ENCODE measurements at places on chromosomes 4 and X.

DNA sequence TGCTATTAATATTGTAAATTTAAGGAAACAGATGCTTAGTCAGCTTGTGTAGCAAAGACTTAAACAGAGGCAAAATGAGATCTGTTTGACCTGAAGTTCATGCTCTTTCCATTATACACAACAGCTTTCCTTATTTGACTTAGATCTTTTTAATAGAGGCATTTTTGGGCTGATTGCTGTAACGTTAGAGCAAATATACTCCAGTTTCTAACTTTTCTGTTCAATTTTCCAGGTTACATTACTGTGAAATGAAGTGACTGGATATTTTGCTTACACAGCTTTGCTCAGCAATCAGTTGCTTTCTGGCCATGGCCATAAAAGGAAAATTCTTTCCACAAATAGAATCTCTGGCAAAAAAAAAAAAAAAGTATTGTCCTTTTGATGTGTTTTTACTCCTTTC is 146.2 kb downstream of the PCDH7 start:
- DNase-seq, result no peak

DNA sequence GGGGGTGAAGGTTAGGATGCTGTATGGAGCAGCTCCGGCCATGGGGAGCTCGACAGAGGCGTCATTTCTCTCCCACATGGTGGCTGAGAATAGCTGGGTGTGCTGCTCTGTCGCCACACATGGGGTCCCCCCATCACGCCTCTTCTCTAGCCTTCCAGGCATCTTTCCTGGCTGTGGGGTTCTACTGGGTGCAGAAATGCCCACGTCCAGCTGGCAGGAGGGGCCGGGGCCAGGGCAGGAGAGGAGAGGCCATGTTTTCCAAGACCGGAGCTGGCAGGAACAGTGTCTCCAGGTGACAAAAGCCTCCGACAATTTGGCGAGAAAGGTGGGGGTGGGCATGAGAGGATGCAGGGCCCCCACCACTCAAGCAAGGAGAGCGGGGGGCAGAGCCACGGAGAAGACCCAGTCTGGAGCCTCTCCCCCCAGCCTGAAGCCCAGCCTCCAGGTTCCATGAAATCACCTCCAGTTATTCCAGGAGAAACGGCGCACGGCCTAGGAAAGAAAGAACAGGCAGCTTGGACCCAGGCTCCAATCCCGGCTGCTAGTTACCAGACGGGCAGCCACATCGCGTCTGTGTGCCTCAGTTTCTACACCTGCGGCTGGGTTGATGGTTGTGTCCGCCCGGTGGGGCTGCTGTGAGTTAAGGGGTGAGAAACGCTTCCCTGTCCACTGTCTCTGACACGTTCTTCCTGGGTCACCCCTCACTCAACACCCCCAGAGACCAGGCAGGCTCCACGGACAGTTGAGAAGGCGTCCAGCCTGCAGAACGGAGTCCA is 27.4 kb upstream of the SPON2 start:
- DNase-seq, result no peak

DNA sequence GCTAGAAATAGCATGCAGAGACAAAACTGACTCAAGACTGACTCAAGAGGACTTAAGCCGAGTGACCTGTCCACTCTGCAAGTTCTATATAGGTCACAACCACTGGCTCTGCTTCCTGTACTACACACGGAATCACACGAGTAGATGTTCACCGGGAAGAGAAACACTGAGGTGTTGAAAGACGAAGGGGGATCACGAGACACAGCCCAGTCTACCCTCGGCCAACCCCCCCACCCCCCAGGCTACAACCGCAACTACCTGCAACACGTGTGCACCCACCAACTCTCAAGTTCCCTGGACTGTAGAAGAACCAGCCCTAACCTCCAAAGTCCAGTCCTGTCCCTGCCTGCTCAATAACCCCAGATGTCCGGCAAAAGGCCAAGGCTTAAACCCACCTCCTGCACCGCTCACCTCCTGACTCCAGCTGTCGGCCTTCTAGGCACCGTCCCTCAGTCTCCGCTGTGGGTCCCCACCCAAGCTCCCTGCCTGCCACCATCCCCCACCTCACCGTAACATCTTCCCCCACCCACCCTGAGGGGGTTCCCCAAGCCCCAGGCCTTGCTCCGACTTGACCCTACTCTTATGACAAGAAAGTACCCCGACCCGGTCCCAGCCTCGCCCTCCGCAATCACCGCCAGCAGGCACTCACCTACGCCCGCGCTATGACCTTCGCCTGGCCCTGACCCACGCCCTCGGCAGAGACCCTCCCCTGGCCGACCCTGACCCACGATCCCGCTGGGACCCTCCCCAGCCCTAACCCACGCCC is 739 bp downstream of the GAK start:
- no peak for DNase-seq

GRCh38 chr4:176611381-176611780 is 181.3 kb downstream of the VEGFC start:
- DNase-seq, result no peak

DNA sequence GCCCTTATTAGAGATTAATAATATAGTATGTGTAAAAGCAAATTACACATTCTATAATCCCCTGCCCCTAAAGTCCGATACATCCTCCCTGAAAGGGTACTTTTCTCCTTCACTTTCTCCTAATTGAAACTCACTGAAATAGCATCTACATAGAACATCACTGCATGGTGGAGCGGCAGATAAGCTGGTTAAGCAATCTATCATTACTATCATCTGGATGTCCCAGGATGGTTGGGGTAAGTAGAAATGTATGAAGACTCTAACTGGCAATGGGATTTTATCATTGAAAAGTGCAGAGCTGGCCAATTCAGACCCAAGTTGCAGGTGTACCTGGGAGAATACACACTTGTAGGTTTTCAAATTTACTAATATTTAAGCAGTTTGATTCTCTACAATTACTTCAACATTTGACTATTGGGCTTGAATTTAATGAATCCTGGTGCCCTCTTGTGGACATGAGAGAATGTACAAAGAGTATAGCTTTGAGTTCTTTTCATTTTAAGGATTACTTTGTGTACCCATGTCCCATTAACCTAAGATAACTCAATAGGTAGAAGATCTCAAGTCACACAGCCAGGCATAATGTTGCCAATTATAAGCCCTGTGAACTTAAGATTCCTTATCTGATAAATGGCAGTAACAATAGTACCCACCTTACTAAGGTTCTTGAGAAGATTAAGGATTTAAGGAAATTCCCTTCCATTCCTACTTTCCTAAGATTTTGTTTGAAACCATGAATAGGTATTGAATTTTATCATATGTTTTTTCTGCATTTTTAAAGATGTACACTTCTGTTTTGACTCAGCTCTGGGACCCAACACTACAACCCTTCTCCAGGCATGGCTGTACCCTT is 69.8 kb downstream of the SHROOM3 start:
- no peak for DNase-seq

GRCh38 chrX:97405031-97405660 is 521.4 kb downstream of the RPA4 start:
- no peak for DNase-seq

- DNase-seq, result no peak
Measured at GRCh38 chr4:140680686-140681085, 75.5 kb downstream of the TBC1D9 start.

DNA sequence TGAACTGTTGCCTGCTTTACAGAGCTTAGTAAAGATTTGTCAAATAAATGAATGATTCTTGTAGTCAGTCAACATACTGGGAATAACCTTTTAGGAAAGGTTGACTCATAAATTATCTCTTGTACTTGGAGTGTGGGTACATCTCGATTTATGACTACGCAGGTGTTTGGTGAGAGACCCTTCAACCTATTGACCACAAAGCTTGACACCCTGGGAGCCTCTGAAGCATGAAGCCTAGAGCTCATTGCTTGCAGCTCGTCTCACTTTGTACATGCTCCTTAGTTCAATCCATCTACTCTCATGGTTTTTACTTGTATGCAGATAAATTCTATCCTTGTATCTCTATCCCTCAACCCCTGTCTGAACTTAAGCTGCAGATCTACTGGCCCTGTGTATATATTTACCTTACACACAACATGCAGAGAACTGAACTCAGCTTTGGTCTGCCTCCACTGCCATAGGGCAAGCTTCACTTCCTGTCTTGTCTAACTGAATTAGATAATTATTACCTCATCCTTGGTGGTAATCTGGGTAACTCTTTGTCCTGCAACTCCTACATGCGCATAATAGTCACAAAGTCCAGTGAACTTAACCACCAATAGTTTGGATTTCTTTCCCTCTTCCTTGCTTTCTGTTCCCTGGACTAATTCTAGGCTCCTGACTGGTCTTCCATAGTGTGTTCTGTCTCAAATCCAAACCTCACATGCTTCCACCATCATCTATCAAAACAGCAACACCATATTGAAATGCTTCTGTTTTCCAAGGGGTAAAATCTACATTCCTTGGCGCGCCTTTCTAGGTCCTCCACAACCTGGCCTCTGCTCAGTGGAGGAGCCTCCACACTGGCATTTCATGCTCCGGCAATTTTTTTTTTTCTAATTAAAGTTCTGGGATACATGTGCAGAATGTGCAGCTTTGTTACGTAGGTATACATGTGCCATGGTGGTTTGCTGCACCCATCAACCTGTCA is 32.2 kb upstream of the FAT1 start:
- no peak for DNase-seq

- DNase-seq, result no peak
Measured at GRCh38 chr4:142719854-142720541, 126.1 kb downstream of the INPP4B start.

GRCh38 chrX:154002215-154002719 is 17.4 kb downstream of the IRAK1 start:
- no peak for DNase-seq

GRCh38 chr4:106367072-106367471 is 1.5 kb downstream of the GIMD1 start:
- no peak for DNase-seq

- no peak for DNase-seq
Measured at GRCh38 chr4:184420881-184421416, 53.4 kb downstream of the IRF2 start.

DNA sequence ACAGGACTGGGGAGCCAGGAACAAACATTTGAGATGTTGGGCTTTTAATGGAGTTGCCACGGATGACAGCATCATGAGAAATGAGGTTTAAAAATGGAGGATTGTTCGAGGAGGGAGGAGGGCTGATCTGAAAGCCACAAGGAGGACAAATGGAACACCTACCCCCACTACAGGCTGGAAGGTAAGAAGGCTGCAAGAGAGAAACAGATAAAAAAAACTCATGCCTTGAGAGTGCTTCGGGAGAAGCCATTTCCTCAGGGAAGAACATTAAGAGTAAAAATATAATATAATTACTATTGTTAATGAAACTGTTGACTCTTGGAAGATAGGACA is 119.5 kb upstream of the MAP9 start:
- no peak for DNase-seq

GRCh38 chr4:178414042-178414441 is 971.8 kb upstream of the AGA start:
- no peak for DNase-seq
